ENCODE measurements at places on chromosomes 6 and 20. TPM values are rescaled to one million over a fixed set of nuclear protein-coding genes. Genes with fewer than 3 reads are reported as not detected.

DNA sequence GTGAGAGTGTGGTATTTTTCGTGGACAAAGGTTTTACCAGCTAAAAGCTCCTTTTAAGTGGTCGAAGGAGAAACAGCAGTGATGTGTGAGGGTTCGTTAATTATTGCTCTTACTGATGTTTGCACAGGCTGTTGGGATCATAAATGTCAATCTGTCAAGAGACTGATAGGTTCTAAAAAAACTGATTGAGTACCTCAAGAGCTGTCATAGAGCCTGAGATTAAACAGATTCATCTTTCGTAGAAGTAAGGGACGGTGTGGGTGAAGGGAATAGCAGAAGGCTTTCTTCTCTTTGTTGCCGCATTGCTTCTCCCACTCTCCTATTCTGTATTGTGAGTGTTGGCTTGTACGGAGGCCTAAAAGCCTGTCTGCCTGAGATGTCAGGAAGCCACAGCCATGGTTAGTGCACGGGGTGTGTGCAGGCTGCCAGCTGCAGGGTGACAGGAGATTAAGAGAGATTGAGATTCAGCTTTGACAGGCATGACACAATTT, 291.0 kb downstream of the ZFAND3 start:
- H3K36me3 ChIP-seq, result peaks cover 4% of the 10 kb centered on the region
- H3K4me3 ChIP-seq, result no peak overlapping the region
- no peak for DNase-seq
- H3K27me3 ChIP-seq, result no peaks in the 10 kb centered on the region
- no peaks in the 10 kb centered on the region for H3K4me1 ChIP-seq

DNA sequence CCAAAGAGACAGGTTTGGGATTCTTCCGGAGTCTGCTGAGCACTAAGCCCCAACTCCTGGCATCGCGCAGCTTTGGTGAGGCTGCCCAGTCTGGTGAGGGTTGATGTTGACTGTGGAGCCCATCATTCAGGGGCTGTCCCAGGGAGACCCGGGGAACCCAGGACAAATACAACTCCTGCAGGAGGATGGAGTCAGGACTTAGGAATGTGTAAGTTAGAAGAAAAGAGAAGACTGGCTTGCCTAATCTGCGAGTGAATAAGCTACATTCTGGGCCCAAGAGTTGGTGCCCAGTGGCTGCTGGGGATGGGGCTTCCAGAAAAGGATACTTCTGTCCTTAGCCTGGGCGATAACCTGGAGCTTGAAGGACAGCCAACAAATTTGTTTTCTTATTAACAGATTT, 47.9 kb downstream of the STK35 start:
- no peak for DNase-seq
- peaks cover 22% of the 10 kb centered on the region for H3K36me3 ChIP-seq
- no peaks in the 10 kb centered on the region for H3K4me1 ChIP-seq
- no peak overlapping the region for H3K27ac ChIP-seq

DNA sequence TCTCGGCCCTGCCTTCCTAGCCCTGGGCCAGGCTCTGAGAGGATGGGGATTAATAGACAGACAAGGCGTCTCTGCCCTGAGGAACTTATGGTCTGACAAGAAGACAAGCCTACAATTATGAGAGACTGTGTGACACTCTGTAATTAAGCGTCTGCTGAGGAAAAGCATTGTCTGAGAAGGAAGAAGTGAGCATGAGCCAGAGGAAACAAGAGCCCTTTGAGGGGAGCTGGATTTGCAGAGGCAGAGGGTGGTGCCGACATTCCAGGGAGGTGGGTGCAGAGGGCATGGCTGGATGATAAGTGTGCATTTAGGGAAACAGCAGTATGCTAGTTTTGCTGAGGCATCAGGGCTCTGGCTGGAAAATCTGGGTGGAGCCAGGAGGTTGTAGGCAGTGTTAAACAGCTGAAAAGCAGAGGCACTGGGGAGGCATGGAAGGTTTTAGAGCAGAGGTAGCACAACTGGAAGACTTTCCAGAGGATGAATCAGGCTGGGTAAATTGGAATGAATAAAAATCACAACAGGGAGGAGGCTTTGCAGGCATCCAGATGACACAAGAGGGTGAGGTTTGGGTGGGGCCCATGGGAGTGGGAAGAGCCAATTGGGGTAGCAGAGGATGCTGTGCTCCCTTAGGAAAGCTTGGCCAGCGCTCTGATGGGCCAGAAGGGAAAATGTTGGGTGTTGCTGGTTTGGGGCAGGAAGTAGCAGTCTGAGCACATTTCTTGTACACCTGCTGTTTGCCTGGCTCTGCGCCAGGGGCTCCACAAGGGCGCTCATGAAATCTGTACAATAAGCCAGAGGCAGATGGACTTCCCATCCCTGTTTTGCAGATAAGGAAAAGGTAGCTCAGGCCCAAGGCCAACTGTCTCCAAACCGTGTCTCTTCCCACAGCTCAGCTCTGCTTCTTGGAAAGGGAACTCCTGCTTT, 74.0 kb upstream of the MYL9 start:
- H3K4me3 ChIP-seq, result peak overlapping the region; percentile 57
- peak overlapping the region; percentile 70 for H3K27ac ChIP-seq
- H3K36me3 ChIP-seq, result no peaks in the 10 kb centered on the region
- peaks cover 79% of the 10 kb centered on the region for H3K4me1 ChIP-seq
- DNase-seq, result peak; percentile 13

DNA sequence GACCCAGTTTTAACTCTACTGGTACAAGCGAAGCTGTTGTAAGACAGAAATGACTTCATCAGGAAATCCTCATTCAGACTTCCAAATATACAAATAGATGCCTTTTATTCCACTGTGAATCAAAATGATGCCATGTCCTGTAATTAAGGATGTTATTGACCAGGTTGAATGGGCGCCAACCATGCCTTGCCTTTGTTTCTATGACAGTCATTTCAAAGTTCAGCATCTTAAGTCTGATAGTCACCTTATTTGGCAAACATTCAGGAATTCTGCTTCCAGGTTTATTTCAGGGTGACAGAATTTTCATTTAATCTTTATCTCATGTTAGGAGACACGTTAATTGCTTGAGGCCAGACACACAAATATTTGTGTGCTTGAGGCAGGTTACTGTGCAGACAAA, 592.8 kb upstream of the JAG1 start:
- H3K4me1 ChIP-seq, result no peaks in the 10 kb centered on the region
- no peak overlapping the region for H3K27ac ChIP-seq
- H3K36me3 ChIP-seq, result no peaks in the 10 kb centered on the region
- DNase-seq, result no peak
- H3K4me3 ChIP-seq, result no peak overlapping the region

GMPR gene
- not detected for polyA plus RNA-seq
